Stimulated activated CD8-positive, alpha-beta memory T cell treated with anti-CD3 and anti-CD28 coated beads, Interleukin-4, amount 100 ng/mL, for 4 hours (primary cell): ENCODE measurements at places on chromosomes 7 and 10.

GRCh38 chr7:77766801-77767605 is 31.2 kb downstream of the TMEM60 start:
- DNase-seq, result no peak

GRCh38 chr10:27373566-27374160 is 130.4 kb upstream of the RAB18 start:
- no peak for DNase-seq

- DNase-seq, result no peak
Measured at GRCh38 chr10:113078282-113078907, 128.3 kb downstream of the TCF7L2 start.

GRCh38 chr10:84097787-84098353 is 41.4 kb upstream of the GHITM start:
- DNase-seq, result no peak

DNA sequence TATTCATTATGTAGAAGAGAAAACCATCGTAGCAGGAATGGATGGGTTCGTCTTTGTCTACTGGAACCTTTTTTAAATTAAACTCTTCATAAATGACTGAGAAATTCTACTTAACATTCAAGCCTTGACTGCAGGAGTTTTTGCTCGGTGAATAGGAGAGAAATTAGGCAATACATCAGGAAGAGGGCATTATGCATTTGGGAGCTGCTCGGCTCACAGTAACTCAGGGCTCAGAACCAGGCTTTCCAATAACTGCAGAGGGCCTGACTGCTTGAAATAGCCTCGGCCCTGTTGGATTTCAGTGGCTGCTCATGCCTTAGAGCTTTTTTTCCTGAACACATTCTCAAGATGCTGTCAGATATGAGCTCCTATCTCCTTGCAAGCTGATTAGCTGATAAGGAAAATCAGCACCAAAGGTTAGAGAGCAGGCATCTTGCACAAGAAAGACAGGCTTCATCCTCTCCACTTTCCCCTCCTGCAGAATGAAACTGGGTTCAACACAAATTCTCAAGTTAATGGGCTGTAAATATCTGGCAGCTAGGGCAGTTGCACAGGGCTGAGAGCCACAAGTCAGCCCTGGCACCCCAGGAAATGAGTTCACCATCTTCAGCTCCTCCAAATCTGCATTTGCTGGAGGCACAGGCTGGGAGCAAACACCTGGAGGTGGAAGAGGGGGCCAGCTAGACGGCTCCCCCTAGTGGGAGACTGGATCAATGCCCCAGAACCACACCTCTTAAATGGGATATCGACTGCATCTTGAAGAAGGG is 24.3 kb downstream of the TECTB start:
- DNase-seq, result no peak

GRCh38 chr7:111041577-111041976 is 49.4 kb upstream of the LRRN3 start:
- DNase-seq, result no peak

DNA sequence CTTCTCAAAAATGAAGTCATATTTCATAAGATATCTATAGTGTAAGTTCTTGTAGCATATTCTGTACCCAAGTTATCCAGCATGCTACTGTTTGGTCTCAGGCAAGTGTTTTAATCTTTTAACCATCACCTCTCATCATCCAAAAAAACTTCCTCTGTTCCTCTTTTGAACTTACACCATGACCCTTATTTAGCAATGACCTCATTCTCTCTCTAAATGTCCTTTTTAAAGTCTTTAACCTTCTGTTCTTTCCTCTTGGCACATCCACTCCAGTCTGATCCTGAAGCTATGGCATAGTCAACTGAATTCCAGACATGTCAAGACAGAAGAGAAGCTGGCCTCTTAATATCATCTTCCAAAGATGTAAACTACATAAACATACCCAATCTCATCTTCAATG is 26.2 kb downstream of the PPP3CB start:
- no peak for DNase-seq

GRCh38 chr7:148615085-148615730 is 24.6 kb downstream of the C7orf33 start:
- DNase-seq, result no peak

DNA sequence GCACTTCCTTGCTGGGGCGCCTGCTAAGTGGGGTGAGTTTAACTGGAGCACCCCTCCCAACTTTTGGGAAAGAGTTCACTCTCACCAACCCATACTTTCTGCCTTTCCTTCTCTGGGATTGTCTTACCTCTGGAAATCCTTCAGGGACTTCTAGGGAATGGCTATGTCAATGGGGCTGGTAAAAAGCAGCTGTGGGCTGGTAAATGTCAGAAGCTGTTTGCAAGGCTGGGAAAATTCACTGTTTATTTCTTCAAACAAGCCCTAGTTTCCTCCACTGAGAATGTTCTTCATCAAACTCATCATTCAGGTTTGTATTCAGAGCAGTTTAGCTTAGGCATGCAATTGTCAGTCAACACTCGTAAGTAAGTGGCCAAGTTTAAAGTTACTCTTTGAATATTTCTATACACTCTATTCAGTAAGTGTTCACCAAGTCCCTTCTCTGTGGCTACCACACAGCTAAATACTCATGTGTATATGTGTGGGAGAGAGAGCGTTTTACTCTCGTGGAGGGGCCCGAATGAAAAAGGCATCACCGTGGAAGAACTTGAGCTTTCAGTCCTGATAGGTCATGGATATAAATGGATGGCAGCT is 654.8 kb downstream of the LRMDA start:
- no peak for DNase-seq

DNA sequence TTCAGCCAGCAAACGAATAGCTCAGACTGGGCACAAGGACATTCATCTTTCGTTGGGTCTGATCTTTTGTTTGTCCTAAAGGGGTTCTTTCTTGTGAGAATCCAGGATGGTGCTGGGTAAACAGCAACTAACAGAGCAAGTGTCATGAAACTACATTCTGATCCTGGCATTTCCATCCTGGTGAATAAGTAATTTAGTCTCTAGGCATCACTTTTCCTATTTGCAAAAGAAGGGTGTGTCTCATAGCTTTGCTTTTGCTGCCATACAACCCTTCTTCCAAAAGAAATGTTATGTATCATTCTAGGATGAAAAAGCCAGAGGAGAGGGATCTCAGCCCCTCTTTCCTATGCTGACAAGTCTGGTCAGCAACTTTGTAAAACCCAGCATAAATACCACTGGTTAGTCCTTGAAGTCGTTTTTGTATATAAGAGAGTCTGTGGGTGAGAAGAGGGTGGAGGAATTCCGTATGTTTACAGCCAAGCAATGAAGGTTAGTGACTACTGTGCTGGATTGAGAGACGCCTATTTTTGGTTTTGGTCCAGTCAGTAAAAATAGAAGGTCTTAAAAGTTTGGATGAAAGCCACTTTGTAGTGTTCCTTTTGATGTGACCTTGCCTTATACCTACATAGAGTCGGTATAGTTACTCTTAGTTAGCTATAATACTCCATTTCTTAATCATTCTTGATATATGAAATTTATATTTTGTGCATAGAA is 88.4 kb upstream of the SLC25A13 start:
- DNase-seq, result no peak

DNA sequence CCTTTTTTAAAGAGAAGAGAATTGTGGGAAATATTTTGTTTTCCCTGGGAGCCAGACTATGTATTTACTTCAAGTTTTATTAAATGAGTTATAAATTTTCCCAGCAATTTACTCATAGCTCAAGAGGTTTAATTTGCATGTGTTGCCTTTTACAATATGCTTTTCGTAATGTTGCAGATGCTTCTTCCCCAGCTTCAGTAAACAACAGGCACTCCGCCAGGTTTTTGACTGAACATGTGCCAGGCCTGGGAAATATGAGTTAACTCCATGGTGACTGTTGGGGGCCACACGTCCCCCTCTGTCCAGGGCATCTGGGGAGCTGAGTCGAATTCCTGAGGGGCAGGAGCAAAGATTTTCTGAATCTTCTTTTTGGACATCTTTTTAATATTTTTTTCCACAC is 545.7 kb downstream of the LRMDA start:
- DNase-seq, result no peak

DNA sequence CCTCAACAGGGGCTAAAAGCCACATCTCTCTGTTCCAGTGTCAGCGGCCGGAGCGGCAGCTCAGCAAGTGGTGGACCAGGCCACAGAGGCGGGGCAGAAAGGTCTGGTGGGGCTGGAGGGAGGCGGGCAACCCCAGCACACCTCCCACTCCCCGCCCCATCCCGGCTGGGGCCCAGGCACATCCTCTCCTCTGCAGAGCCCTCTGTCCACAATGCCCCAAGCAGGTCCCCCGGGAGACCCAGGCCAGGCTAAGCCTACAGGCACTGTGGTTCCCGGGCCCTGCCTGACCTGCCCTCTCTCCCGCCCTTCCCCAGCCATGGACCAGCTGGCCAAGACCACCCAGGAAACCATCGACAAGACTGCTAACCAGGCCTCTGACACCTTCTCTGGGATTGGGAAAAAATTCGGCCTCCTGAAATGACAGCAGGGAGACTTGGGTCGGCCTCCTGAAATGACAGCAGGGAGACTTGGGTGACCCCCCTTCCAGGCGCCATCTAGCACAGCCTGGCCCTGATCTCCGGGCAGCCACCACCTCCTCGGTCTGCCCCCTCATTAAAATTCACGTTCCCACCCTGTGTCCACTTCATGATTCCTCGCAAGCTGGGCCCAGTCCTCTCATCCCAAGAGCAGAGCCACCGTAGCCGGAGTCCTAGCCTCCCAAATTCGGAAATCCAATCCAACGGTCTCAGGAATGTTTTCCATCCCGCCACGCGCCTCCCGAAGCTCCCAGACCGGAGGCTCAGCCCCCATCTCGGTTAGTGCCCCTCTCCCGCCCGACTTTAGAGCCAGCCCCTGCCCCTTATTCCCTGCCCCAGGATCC is 2.1 kb downstream of the ADIRF start:
- DNase-seq, result no peak

DNA sequence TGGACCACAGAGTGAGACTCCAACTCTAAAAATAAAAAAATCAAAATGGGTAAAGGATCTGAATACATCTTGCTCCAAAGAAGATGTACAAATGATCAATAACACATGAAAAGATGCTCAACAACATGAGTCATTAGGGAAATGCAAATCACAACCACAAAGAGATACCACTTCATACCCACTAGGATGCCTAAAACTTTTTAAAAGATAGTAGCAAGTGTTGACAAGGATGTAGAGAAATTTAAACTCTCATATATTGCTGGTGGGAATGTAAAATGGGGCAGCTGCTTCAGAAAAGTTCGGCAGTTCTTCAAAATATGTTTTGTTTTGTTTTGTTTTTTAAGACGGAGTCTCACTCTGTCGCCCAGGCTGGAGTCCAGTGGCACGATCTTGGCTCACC is 45.7 kb upstream of the GTF2IRD1 start:
- no peak for DNase-seq

GRCh38 chr10:98252464-98252863 is 15.5 kb downstream of the LOXL4 start:
- DNase-seq, result no peak

GRCh38 chr10:102401735-102402511 is 6.4 kb downstream of the NFKB2 start:
- no peak for DNase-seq

DNA sequence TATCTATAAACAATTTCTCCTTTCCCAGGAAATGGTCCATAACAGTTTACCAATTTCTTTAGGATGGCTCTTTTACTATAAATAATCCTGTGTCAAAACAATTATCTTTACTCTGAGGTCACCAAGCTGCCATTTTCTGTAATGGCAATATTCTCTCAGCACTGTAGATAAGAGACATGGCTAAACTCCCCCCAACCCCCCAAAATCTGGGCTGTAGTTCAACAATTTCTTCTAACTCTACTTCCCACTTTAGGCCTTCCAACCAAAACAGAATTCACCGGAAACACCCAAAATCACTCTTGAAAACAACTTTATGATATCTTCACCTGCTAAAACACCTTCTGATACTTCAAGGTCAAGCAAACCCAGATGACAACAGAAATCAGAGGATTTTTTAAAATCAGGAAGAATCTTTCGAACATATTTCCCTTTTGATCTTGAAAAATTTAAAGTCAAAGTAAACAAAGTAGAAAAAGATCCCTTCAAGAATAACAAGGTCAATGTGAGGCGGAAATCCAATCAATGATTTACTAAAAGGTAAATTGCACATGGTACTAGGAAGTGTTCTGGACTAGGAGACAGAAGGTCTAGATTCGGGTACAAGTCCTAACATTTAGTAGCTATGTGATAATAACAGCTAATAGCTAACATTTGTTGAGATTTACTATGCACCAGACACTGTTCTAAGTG is 176.8 kb downstream of the CPEB3 start:
- DNase-seq, result no peak

GRCh38 chr10:105681051-105681450 is 1040.0 kb downstream of the SORCS3 start:
- no peak for DNase-seq

GRCh38 chr10:103021150-103021899 is 103.2 kb downstream of the CNNM2 start:
- no peak for DNase-seq

DNA sequence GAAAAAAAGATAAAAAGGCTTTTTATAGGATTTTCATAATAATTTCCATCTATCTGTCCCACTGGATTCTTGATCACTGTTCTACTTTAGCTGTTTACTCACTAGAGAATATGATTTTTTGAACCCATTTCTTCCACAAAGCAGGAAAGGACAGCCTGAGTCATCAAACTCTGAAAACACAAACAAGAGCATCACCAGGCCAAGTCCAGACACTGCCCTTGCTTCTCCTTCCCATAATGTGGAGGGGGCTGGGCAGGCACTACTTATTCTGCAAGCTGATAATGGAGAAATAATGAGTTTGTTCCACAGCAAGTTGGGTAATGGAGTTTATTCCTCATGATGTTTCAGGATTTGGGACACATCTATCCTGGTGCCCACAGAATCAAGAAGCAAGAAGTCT is 13.0 kb upstream of the KCNIP2 start:
- DNase-seq, result no peak

DNA sequence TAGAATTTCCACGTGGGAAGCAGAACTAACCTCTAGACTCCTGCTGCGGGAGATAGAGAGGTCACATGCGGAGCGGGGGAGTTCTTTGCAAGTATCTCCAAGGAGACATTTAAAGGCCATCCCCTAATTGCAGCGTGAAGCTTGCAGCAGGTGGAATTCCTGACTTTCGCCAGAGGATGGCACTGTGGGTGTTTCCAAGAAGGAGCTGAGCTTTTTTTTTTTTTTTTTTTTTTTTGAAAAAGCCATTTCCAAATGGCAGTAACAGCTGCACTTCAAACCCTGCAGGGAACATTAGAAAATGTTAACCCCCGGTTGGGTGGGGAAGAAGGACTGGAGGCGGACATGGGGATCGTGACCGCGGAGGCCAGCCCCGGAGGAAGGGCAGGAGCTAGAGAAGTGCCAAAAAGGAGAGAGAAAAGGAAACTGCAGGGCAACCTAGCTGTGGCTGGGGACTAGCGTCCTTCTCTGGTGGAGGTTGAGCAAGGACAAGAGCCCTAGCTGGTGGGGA is 487.7 kb downstream of the TYW1 start:
- no peak for DNase-seq

- no peak for DNase-seq
Measured at GRCh38 chr7:33753881-33754525, 151.3 kb upstream of the BMPER start.

- no peak for DNase-seq
Measured at GRCh38 chr7:105776068-105776790, 100.2 kb downstream of the ATXN7L1 start.

GRCh38 chr7:7938471-7938870 is 30.1 kb upstream of the GLCCI1 start:
- DNase-seq, result no peak

- no peak for DNase-seq
Measured at GRCh38 chr7:173209-173918, 19.0 kb upstream of the FAM20C start.

- DNase-seq, result no peak
Measured at GRCh38 chr10:71125749-71126107, 86.6 kb upstream of the UNC5B start.

- no peak for DNase-seq
Measured at GRCh38 chr7:17787257-17787656, 153.0 kb downstream of the SNX13 start.

- no peak for DNase-seq
Measured at GRCh38 chr10:60042914-60043313, 136.6 kb upstream of the CCDC6 start.
